ENCODE measurements at places on chromosomes 6 and 20.
A peak's percentile ranks its signal among the peaks of the same experiment; 100 is the strongest.

DNA sequence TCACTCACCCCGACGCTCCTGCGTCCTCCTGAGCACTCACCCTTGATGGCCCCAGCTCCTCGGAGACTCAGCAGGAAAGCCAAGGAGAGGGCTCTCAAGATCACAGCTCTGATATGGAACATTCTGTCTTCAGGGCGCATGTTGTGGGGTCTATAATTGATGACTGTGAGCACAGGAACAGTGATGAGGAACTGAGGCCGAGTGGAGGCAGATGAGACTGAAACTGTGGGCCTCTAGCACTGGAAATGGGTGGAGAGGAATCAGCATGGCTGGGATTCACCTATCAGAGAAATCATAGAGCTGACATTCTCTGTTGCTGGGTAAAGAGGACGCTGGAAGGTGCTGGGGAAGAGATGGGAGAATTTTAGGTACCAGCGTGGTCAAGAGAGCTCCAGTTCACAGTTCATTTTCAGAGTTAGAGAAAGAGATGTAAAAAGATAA lies at the start of gene HLA-DPA1:
TSS of gene HLA-DPA1 (minus strand) at position 219 of the 441 bp plus-strand sequence.
- DNase-seq, result no peak
- peaks cover 31% of the 10 kb centered on the region for H3K27me3 ChIP-seq
- H3K4me1 ChIP-seq, result no peaks in the 10 kb centered on the region
- peak within 1 kb of the TSS; percentile 32 for H3K27ac ChIP-seq
- H3K36me3 ChIP-seq, result no peaks in the 10 kb centered on the region

DNA sequence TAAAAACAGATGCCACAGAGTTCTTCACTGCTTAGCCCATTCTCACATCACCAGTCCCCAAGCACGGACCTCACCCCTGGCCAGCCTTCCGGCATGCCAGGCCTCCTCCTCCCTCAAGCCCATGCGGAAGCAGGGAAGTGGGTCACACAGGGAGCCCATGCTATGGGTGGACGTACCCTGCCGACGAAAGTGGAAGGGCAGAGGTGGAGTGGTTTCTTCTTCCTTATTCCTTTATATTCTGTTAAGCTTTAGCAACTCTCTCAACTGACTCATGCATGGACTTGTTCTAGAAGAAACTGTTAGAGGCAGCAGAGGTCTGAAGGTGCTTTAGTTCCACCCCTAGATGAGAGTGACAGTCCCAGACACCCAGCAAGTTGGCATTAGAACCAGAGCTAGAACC lies 118.6 kb downstream of the LY86 start:
- H3K4me1 ChIP-seq, result peaks cover 37% of the 10 kb centered on the region
- H3K36me3 ChIP-seq, result no peaks in the 10 kb centered on the region
- DNase-seq, result no peak
- H3K27ac ChIP-seq, result no peak overlapping the region
- H3K27me3 ChIP-seq, result no peaks in the 10 kb centered on the region

GRCh38 chr6:4320860-4321259 lies 185.5 kb upstream of the ECI2 start:
- DNase-seq, result no peak
- H3K4me3 ChIP-seq, result no peak overlapping the region
- H3K27me3 ChIP-seq, result no peaks in the 10 kb centered on the region
- no peaks in the 10 kb centered on the region for H3K36me3 ChIP-seq

GRCh38 chr6:15244620-15245360 lies 1.1 kb upstream of the JARID2 start:
- H3K4me3 ChIP-seq, result peak overlapping the region; percentile 72
- H3K27ac ChIP-seq, result peak overlapping the region; percentile 88
- peaks cover 8% of the 10 kb centered on the region for H3K4me1 ChIP-seq
- no peaks in the 10 kb centered on the region for H3K36me3 ChIP-seq
- DNase-seq, result peak; percentile 83

DNA sequence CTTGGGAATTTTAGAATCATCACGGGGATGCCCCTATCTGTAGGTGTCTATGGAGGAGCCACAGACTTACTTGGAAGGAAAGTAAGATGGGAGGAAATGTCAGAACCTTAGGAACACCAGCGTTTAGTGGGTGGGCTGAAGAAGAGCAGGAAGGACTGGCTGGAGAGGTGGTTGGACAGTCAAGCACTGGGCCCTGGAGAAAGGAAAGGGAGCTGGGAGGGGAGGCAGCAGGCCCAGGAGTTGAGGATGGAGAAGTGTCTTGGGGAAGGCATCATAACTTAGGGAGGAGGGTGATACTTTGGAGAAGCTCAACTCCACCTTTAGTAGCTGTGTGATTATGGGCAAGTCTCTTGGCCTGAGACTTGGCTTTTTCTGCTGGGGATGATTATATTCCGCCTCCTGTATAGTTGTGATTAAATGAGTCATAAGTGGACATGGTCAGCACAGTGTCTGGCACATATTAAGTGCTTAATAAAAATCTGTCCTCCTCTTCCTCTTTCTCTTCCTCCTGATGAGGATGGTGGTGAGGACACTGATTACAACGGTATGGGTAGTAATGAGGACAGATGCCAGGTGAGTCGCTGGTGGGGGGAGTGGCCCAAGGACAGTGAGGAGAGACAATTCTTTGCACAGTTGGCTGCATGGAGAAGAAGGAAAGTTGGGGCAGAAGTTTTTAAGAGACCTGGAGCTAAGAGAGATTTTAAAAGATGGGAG lies 125.7 kb downstream of the TOX2 start:
- H3K4me3 ChIP-seq, result no peak overlapping the region
- DNase-seq, result no peak
- peaks cover 13% of the 10 kb centered on the region for H3K27me3 ChIP-seq
- H3K36me3 ChIP-seq, result no peaks in the 10 kb centered on the region
- no peak overlapping the region for H3K27ac ChIP-seq

- no peak overlapping the region for H3K27ac ChIP-seq
- no peaks in the 10 kb centered on the region for H3K27me3 ChIP-seq
- no peak for DNase-seq
- H3K4me1 ChIP-seq, result no peaks in the 10 kb centered on the region
- no peak overlapping the region for H3K4me3 ChIP-seq
Observed at GRCh38 chr6:24536466-24536865, 41.7 kb downstream of the ALDH5A1 start.
